CD4-positive, alpha-beta T cell treated with Interleukin-4 for 1 hour (primary cell): ENCODE measurements at places on chromosomes 6 and 20.

- DNase-seq = no peak
Observed at GRCh38 chr6:34598712-34599111, 42.6 kb upstream of the SPDEF start.

GRCh38 chr6:159963111-159963510 lies 5.8 kb upstream of the IGF2R start:
- no peak for DNase-seq

DNA sequence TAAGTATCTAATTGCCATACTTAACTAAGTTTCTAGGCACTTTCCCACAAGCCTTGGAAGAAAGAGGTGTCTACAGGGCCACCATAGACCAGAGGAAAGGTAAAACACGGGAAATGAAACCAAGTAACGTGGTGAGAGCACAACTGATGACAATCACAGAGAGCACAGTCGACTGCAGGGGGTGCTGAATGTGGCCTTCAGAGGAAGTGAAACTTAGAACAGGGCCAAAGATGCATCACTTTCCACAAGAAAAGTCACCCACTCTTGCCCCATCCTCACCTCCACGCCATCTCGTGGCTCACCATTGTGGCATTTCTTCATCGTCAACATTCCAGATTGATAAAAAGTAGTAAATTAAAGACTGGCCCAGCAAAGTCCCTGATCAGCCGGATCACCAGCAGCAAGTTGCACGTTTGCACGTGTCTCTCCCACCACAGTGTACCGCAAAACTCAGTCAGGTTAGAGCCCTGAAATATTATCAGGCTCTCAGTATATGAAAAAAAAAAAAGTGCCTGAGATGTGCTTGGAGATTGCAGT lies 31.4 kb downstream of the HIVEP2 start:
- peak; percentile 86 for DNase-seq

DNA sequence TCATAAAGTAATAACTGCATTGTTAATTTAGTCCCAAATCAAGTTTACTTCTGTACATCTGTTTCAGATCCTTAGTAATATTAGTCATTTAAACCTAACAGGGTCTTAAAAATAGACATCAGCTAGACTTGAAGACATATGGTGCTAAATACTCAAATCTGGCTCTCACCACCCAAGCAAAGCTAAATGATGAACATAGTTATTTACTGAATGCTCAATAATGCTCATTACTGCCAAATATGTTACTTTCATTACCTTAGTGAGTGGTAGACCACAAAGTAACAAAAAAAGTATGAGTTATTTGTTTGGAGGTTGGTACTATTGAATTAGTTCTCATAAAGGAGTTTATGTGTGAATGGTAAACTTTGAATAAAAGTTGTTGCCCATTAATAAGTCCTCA lies 502.1 kb downstream of the PKHD1 start:
- no peak for DNase-seq

DNA sequence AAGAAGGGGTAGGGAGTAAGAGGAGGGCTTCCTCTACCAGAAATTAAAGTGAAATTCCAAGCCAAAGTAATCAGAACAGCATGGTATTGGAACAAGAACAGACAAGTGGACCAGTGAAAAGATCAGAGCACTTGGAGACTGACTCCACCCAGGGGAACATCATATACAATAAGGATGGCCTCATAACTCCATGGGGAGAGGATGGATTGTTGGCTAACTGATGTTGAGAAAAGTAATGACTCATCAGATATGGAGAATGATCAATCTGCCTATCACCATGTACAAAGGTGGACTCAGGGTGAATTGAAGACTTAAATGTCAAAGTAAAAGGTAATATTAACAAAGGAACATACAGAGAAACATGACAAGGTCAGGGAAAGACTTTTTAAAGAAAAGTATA lies 12.8 kb downstream of the SLC22A3 start:
- DNase-seq = no peak

DNA sequence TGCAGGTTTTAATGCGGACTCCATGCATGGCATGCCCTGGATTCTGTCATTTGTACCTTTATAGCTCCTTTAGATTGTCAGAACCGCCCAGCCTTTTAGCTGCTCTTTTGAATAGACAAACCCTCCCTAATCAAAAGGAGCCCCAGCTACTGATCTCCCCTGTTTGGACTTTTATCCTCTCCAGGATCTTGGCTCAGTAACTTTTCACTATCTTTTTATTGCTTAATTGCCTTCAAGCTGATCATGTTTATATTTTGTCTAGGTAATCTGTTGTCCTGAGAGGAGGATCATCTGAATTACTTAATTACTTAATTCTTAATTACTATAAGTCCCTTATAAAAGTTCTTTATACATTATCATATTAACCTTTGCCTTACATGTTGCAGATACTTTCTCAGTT lies 93.2 kb downstream of the HIVEP1 start:
- no peak for DNase-seq

DNA sequence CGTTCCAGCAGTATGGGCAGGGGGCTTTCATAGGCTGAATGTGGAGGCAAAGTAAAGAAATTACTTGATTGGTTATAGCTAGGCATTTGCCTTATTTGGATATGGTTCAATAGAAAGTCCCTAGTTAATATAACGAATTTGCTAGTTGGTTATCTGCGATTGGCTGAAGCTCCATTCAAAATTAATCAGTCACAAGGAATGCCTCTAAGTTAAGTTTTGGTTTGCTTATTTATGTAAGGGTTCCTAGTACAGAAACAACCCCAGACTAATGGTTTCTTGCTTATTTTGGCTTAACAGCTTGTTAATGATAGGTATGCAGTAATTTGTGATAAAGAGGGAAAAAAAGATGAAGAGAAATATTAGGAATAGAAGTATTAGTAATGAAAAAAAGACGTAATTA lies 87.5 kb downstream of the JAG1 start:
- no peak for DNase-seq

GRCh38 chr6:134634966-134635365 lies 314.9 kb downstream of the ALDH8A1 start:
- DNase-seq = no peak

GRCh38 chr6:147222160-147222838 lies 18.1 kb downstream of the STXBP5 start:
- no peak for DNase-seq

DNA sequence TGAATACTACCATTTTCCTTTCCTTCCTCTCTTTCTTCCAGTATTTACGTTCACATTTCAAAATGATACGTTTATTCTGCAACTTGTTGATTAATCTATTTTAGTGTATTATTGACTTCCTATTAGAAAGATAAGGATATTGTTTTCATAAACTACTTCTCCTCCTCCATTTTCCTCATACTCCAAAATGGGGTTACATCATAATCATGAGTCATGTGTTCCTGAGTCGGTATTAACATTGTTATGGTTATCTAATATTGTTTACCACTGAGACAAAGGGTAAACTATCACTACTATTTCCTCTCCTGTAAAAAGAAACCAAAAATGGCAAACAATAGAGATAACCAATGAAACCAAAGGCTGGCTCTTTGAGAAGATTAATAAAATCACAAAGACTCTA lies 126.5 kb upstream of the CDYL start:
- DNase-seq = no peak

- no peak for DNase-seq
Observed at GRCh38 chr20:22288156-22288555, 296.2 kb downstream of the FOXA2 start.

- no peak for DNase-seq
Observed at GRCh38 chr6:130129762-130130246, 92.9 kb downstream of the SAMD3 start.

DNA sequence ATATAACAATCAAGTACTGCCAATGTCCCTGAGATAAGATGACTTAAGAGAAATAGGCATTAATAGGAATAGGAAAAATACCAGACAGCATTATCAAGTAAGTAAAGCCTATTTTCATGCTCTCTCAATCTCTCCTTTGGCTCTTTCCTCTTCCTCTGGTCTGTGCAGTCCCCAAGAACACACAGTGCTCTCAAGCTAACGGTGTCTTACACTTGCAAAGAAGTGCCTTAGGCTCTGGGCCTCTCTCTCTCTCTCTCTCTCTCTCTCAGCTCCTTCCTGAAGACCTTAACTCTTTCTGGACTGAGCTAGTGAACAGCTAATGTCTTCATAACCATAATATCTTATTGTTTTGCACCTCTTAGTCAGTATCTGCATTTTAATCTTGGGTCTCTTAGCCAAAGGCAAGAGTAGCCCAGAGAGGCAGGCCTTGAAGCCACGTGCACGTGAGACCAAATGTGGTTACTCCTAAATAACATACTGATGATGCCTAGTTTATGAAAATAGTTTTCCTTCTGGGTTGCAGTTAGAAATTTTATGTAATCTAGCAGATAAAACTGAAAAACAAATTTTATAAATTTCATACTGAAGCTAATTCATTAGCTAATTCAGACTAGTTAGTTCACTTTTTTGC lies 70.8 kb downstream of the TPD52L1 start:
- DNase-seq = no peak

GRCh38 chr20:57465943-57466342 lies 59.0 kb downstream of the CTCFL start:
- no peak for DNase-seq

- no peak for DNase-seq
Observed at GRCh38 chr20:43295263-43295662, 105.6 kb upstream of the PTPRT start.

DNA sequence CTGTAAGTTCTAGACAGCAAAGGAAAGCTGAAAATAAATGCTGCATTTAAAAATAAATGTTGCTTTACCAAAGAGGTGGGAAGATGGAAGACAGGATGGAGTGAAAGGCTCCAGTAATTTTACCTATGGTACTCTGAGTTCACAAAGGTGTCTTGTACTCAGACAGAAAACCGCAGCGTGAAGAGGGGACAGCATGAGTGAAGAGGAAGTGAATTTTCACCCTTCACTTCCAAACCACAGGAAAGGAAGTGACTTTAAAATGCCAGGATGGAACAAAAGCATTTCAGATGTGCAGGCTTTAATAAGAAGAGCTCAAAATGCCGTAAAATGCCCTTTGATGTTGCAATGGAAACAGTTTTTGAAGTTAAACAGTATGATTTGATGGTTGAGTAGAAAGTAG lies 91.2 kb upstream of the TINAG start:
- no peak for DNase-seq

GRCh38 chr6:127348028-127348661 lies 4.7 kb upstream of the ECHDC1 start:
- no peak for DNase-seq

GRCh38 chr20:4925842-4926530 lies 75.3 kb downstream of the SLC23A2 start:
- DNase-seq = no peak

GRCh38 chr6:90297115-90297866 lies 648 bp upstream of the BACH2 start:
- DNase-seq = no peak

- DNase-seq = no peak
Observed at GRCh38 chr6:129454488-129454887, 255.5 kb downstream of the ARHGAP18 start.

- no peak for DNase-seq
Observed at GRCh38 chr6:43761666-43762409, 8.2 kb upstream of the VEGFA start.

GRCh38 chr20:57587278-57587988 lies 26.5 kb downstream of the PCK1 start:
- no peak for DNase-seq

GRCh38 chr20:2130683-2131082 lies 29.1 kb downstream of the STK35 start:
- DNase-seq = no peak

GRCh38 chr6:72031471-72031870 lies 145.1 kb downstream of the RIMS1 start:
- DNase-seq = no peak

- DNase-seq = peak; percentile 13
Observed at GRCh38 chr6:146357578-146358430, 185.8 kb upstream of the RAB32 start.

- no peak for DNase-seq
Observed at GRCh38 chr20:11891077-11891775, 26.5 kb upstream of the BTBD3 start.

GRCh38 chr20:10059006-10059405 lies 24.2 kb downstream of the ANKEF1 start:
- DNase-seq = no peak

- no peak for DNase-seq
Observed at GRCh38 chr6:138577151-138577915, 78.0 kb upstream of the NHSL1 start.
